ENCODE measurements at places on chromosomes 5 and 9. TPM values are rescaled to one million over a fixed set of nuclear protein-coding genes. Genes with fewer than 3 reads are reported as not detected.

Gene ST6GALNAC6
- total RNA-seq, result 54.4 TPM

Gene STK10
- 5.4 TPM for total RNA-seq

DNA sequence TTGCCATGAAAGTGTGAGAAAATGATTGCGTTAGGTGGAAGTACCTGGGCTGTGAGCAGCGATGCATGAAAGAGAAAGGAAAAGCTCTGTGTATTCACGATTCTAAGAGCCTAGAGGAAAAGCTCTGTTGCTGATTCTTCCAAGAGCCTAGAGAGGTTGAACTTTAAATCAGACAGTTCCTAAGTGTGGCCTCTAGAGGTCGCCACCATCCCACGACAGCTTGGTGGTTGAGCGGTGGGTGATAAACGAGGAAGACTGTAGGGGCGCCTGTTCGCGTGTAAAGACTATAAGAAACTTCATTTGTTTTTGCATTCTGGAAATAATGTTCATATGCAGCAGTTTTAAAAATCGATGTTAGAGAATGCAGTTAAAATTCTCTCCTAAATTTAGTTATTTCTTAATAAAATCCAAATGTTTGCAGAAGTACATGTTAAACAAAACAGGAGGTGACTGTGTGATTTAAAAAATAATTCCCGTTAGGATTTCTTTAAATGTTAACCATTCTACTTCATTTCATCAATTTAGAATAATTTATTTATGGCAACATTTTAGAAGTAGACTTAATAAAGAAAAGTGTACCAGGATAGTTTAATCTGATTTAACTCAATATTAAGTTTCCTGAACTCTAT lies 107.7 kb downstream of the TENT4A start:
- no peak for DNase-seq
- H3K36me3 ChIP-seq, result no peaks in the 10 kb centered on the region
- no peaks in the 10 kb centered on the region for H3K27me3 ChIP-seq
- H3K27ac ChIP-seq, result no peak overlapping the region

Gene DCTN3
- total RNA-seq, result 89.9 TPM

- DNase-seq, result no peak
- no peaks in the 10 kb centered on the region for H3K4me1 ChIP-seq
- H3K4me3 ChIP-seq, result no peak overlapping the region
- H3K36me3 ChIP-seq, result no peaks in the 10 kb centered on the region
- no peaks in the 10 kb centered on the region for H3K27me3 ChIP-seq
Measured at GRCh38 chr5:137706841-137707240, 29.0 kb downstream of the KLHL3 start.

GRCh38 chr9:128600099-128600498 lies 47.7 kb downstream of the SPTAN1 start:
- H3K4me3 ChIP-seq, result no peak overlapping the region
- H3K27ac ChIP-seq, result no peak overlapping the region
- DNase-seq, result no peak
- no peaks in the 10 kb centered on the region for H3K36me3 ChIP-seq

Gene LHX3
- not detected for total RNA-seq

DNA sequence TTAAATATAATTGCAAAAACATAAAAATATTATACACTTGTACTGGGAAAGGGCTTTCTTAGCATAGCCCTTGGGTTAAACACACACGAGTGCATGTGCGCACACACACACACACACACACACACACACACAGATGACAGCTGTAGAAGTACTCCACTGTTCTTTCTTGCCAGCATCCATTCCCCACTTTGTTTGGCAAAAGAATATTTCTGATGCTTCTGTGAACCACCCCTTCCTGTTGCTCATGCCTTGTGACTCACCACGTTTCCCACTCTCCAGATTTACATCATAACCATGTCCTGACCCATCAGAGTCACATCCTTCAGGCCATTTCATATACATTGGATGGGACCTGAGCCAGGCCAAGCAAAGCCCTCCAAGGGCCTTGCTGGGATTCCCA lies 280.1 kb downstream of the DNAH5 start:
- H3K36me3 ChIP-seq, result no peaks in the 10 kb centered on the region
- H3K4me1 ChIP-seq, result no peaks in the 10 kb centered on the region
- H3K4me3 ChIP-seq, result no peak overlapping the region
- DNase-seq, result no peak
- no peak overlapping the region for H3K27ac ChIP-seq
- H3K27me3 ChIP-seq, result no peaks in the 10 kb centered on the region

Gene PRR16
- 0.66 TPM for total RNA-seq

Gene LCN1
- total RNA-seq, result not detected

Gene MYOT
- total RNA-seq, result 292 TPM

DNA sequence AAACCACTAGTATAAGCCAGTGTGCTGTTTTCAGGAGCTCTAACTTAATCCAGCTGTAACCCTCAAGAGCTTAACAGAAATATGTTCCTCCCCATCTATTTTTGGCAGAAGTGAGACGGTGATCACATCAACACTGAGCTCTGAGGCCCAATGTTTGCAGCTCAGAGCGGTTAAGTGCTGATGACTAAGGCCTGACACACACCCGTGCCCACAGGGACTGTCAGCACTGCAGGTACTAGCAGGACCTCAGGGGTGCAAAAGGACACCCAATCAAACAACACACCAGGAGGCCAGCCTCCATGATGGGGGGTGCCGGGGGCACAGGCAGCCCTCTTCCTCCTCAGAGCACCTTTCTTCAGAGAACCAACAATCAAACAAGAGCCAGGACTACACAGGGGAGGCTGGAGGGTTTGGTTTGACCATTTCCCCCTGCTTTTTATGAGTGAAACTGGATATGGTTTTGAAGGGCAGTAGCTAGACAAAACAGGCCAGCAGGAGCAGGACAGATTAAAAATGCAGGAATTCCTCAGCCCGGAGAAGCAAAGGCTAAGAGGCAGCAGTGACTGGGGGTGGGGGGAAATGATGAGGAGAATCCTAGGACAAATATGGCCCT lies 61.3 kb downstream of the RAPGEF1 start:
- DNase-seq, result peak; percentile 90

GRCh38 chr5:72273547-72273946 lies 46.5 kb downstream of the MRPS27 start:
- no peak overlapping the region for H3K27ac ChIP-seq
- peaks cover 11% of the 10 kb centered on the region for H3K4me1 ChIP-seq
- no peaks in the 10 kb centered on the region for H3K27me3 ChIP-seq
- no peak for DNase-seq
- H3K4me3 ChIP-seq, result no peak overlapping the region
- no peaks in the 10 kb centered on the region for H3K36me3 ChIP-seq

Gene JAKMIP2
- 0.20 TPM for total RNA-seq

DNA sequence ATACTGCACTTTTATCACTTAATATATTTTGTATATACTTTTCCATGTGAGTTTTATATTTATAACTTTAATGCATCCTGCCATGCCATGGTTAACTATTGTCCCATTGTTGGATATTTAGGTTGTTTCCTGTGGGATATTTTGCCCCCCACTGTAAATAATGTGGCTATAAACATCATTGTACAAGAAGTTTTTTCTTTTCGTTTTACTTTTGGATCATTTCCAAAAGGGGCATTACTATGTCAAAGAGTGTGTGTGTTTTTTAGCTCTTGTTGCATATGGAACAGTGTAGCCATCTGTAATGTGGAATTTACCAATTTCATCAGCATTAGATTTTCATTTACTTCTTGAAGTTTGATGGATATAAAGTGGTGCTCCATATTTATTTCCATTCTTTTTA lies 13.3 kb downstream of the ITGA2 start:
- H3K4me3 ChIP-seq, result no peak overlapping the region
- no peaks in the 10 kb centered on the region for H3K27me3 ChIP-seq
- DNase-seq, result no peak

GRCh38 chr5:8814105-8814504 lies 731.8 kb downstream of the SEMA5A start:
- no peaks in the 10 kb centered on the region for H3K4me1 ChIP-seq
- DNase-seq, result no peak
- no peaks in the 10 kb centered on the region for H3K27me3 ChIP-seq
- H3K27ac ChIP-seq, result no peak overlapping the region

Gene SLC6A7
- 0.07 TPM for total RNA-seq

- no peak for DNase-seq
- no peak overlapping the region for H3K27ac ChIP-seq
- H3K4me3 ChIP-seq, result no peak overlapping the region
- no peaks in the 10 kb centered on the region for H3K27me3 ChIP-seq
- H3K36me3 ChIP-seq, result no peaks in the 10 kb centered on the region
Measured at GRCh38 chr9:18795947-18796671, 236.9 kb downstream of the SAXO1 start.

DNA sequence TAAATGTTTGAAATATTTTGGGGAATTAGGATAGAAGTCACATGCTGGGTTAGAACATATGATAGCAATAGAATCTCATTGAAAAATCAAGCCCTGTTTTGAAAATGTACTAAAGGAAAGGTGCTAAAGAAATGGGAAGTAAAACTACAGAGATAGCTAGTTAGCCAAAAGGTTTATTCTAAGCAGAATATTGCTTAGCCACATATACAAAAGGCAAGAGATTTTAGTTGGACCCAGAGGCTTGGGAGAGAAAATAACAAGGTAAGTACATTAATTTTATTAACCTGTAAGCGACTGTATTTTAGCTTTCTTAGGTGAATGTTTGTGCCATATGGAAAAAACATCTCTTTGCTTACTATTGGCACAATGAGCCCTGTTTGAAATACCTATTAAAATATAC lies 108.3 kb downstream of the RPS23 start:
- DNase-seq, result no peak
- H3K36me3 ChIP-seq, result no peaks in the 10 kb centered on the region
- peaks cover 12% of the 10 kb centered on the region for H3K4me1 ChIP-seq
- H3K27me3 ChIP-seq, result no peaks in the 10 kb centered on the region
- no peak overlapping the region for H3K4me3 ChIP-seq

DNA sequence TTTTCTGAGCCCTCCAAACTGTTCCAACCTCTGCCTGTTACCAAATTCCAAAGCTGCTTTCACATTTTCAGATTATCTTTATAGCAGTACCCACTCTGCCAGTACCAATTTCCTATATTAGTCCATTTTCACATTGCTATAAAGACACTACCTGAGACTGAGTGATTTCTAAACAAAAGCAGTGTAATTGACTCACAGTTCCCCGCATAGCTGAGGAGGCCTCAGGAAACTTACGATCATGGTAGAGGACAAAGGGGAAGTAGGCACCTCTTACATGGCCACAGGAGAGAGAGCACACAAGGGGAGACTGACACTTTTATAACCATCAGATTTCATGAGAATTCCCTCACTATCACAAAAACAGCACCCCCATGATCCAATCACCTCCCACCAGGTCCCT lies 105.0 kb downstream of the DTWD2 start:
- H3K4me1 ChIP-seq, result no peaks in the 10 kb centered on the region
- no peak overlapping the region for H3K27ac ChIP-seq
- H3K4me3 ChIP-seq, result no peak overlapping the region
- no peaks in the 10 kb centered on the region for H3K36me3 ChIP-seq
